Brain (organoid and tissue), 16 donors: ENCODE measurements at places on chromosomes 13 and 19.

DNA sequence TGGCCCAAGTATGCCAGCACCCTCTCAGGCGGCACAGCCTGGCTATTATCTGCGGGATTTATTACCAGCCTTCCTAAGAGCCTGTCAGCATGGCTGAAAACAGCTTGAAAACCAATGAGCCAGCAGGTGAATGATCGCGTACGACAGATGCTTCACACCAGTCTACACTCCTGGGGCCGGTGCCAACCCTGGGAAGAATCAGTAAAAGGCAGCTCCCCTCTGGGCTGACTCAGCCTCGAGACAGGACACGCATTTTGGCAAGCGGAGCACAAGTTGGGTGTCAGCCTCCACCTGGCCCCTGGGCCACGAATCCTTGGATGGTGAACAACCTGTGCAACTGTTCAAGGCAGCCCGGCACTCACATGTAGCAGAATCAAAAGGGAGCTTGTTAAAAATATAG is 15.6 kb downstream of the EMP3 start:
- peak; percentile 46 for DNase-seq

GRCh38 chr19:13899393-13899792 is 6.5 kb downstream of the BRME1 start:
- DNase-seq: no peak

DNA sequence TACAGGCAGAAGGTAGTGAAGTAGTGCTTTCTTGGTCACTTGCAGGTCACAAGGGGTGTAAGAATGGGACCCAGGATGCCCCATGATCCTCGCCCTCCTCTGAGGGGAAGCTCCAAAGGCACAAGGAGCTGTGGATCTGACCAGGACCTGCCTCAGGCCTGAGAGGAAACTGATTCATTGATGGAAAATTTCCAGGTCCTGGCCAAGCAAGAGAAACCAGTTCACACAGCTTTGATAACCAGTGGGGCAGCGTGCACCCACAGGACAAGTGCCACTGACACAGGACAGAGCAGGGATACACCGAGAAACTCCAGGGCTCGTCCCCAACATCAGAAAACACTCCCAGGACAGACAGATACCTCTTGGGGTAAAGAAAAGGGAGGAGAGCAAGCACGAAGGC is 177.1 kb downstream of the RBM26 start:
- DNase-seq: no peak

DNA sequence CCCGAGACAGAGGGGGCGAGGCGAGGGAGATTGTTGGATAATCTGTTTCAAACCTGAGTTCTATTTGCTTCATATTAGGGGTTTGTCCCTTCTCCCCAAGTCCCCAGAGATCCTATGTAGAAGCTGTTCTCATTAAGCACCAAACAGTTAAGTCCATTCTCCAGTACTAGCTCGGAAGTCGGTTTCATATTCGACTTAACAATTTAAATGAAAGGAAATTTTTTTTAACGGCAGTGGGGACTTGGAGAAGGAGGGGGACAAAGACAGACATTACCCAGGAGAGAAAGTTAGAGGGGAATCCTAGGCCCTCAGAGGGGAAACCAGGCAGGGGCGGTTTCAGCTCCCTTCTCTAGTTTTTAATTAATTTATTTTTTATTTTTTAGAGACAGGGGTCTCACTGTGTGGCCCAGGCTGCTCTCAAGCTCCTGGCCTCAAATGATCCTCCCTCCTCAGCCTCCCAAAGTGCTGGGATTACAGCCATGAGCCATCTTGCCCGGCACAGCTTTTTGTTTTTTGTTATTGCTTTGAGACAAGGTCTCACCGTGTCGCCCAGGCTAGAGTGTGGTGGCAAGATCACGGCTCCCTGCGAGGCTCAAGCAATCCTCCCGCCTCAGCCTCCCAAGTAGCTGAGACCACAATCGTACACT is 13.7 kb upstream of the TLE2 start:
- DNase-seq: no peak

DNA sequence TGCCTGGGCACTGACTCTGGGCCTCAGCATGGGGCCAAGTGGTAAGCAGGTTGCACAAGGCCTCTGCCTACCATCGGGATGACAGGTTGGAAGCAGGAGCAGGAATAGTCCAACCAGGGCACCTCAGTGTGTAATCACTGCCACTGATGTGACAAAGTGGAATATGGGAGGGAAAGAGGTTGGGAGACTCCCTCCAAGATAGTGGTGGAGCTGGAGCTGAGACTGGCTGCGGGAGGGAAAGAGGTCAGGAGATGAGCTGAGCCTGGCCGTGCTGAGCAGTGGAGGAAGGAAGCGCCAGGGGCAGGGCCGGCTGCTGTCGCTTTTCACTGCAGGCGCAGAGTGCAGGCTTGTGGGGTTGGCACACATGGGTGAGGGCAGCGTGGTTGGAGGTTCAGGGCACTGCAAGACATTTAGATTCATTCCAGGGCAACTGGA is 6.8 kb downstream of the UPF3A start:
- DNase-seq: no peak

- no peak for DNase-seq
These were observed 27.1 kb downstream of the SERP2 start for GRCh38 chr13:44400736-44401135.
